ENCODE measurements at places on chromosomes 13 and 19. TPM values are rescaled to one million over a fixed set of nuclear protein-coding genes. Genes with fewer than 3 reads are reported as not detected.

Gene LRG1
- 2.0 TPM for total RNA-seq

Gene HPN
- total RNA-seq: not detected

Gene CIC
- 96.5 TPM for total RNA-seq

Gene ACER1
- total RNA-seq: not detected

- H3K4me1 ChIP-seq: peaks cover 34% of the 10 kb centered on the region
- no peak overlapping the region for H3K4me3 ChIP-seq
- no peak for DNase-seq
- H3K36me3 ChIP-seq: no peaks in the 10 kb centered on the region
- peaks cover 2% of the 10 kb centered on the region for H3K27me3 ChIP-seq
Measured at GRCh38 chr13:99063952-99064351, 86.1 kb upstream of the DOCK9 start.

- no peaks in the 10 kb centered on the region for H3K27me3 ChIP-seq
- H3K4me3 ChIP-seq: peak overlapping the region; percentile 88
Measured at GRCh38 chr13:49497272-49497671, 1.5 kb downstream of the PHF11 start.

DNA sequence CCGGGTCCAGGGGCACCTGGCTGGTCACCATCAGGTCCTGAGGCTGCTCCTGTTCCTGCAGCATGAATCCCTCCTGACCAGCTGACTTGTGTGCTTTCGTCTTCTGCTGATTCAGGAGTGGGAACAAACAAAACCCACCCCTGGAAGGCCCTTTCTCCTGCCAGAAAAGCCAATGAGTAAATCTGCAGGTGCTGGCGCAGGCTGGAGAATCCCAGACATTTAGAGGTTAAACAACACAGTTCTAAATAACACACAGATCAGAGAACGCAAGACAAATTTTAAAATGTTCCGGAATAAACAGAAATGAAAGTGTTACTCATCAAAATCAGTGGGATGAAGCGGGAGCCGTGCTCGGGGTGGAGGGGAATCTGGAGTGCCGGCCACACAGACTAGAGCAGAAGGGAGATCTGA lies 60.6 kb upstream of the C13orf46 start:
- H3K4me1 ChIP-seq: peaks cover 6% of the 10 kb centered on the region
- H3K4me3 ChIP-seq: no peak overlapping the region
- H3K27ac ChIP-seq: no peak overlapping the region
- no peak for DNase-seq
- no peaks in the 10 kb centered on the region for H3K27me3 ChIP-seq

GRCh38 chr13:21383090-21383489 lies 76.0 kb downstream of the ZDHHC20 start:
- H3K4me3 ChIP-seq: no peak overlapping the region
- peaks cover 66% of the 10 kb centered on the region for H3K36me3 ChIP-seq
- no peaks in the 10 kb centered on the region for H3K27me3 ChIP-seq
- no peak overlapping the region for H3K27ac ChIP-seq
- DNase-seq: no peak

GRCh38 chr19:38452430-38453366 lies 19.2 kb downstream of the RYR1 start:
- peaks cover 6% of the 10 kb centered on the region for H3K27me3 ChIP-seq
- H3K4me1 ChIP-seq: no peaks in the 10 kb centered on the region
- H3K36me3 ChIP-seq: no peaks in the 10 kb centered on the region
- H3K27ac ChIP-seq: no peak overlapping the region
- H3K4me3 ChIP-seq: no peak overlapping the region

DNA sequence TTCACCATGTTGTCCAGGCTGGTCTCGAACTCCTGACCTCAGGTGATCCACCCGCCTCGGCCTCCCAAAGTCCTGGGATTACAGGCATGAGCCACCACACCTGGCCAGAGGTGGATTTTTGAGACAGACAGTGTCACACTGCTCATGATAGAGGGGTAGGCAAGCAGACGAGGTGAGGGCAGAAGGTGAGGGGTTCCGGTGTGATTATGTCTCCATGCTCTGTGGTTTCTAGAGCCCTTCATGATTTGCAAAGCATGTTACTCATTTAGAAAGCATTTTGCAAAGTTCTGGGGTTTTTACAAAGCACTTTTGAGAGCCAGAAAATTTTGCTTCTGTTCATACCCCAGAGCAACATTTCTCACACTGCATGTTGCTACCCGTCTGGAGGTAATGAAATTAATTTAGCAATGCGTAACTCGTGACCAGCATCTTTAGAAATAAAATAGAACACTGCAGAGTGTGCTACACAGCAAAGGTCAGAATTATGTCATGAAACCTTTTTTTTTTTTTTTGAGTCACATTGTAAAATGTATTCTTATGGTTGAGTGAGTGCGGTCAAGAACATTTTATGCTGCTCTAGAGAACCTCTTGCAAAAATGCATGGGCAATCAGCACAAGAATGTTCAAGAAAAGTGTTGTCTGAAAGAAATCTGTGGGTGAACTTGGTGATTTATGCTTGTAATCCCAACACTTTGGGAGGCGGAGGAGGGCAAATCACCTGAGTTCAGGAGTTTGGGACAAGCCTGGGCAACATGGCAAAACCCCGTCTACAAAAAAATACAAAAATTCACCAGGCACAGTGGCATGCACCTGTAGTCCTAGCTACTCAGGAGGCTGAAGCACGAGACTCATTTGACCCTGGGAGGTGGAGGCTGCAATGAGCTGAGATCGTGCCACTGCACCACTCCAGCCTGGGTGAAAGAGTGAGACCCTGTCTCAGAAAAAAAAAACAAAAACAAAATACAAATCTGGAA lies 58.0 kb downstream of the MAP4K1 start:
- peaks cover 57% of the 10 kb centered on the region for H3K4me1 ChIP-seq
- no peak for DNase-seq
- peak overlapping the region; percentile 90 for H3K27ac ChIP-seq

All from activated B cell treated with CpG ODN at 0.5 μM for 24 hours (primary cell).